ENCODE measurements at places on chromosomes 4 and X. TPM values are rescaled to one million over a fixed set of nuclear protein-coding genes. Genes with fewer than 3 reads are reported as not detected.

- DNase-seq: no peak
- no peaks in the 10 kb centered on the region for H3K4me1 ChIP-seq
- H3K36me3 ChIP-seq: no peaks in the 10 kb centered on the region
- no peak overlapping the region for H3K27ac ChIP-seq
- H3K27me3 ChIP-seq: peaks cover 10% of the 10 kb centered on the region
These were observed 335.3 kb upstream of the NOCT start for GRCh38 chr4:138680256-138680655.

DNA sequence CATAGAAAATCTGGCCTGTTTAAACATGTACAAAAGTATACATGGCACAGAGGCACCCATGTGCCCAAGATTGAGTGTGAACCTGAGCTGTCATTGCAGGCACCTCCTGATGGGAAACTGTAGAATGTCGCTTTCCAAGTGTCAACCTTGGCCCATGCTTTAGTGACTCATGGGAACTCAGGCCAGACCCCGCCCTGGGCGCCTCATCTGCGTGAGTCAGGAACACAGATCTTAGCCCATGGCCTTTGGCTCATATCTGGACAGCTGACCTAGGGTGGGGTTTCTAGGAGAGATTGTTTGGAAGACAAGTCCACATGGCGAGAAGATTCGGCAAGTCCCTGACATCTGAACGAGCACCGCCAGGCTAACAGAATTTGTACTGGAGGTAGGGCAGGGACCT lies 50.0 kb downstream of the CYTL1 start:
- no peak overlapping the region for H3K4me3 ChIP-seq
- peaks cover 4% of the 10 kb centered on the region for H3K27me3 ChIP-seq
- no peaks in the 10 kb centered on the region for H3K4me1 ChIP-seq

DNA sequence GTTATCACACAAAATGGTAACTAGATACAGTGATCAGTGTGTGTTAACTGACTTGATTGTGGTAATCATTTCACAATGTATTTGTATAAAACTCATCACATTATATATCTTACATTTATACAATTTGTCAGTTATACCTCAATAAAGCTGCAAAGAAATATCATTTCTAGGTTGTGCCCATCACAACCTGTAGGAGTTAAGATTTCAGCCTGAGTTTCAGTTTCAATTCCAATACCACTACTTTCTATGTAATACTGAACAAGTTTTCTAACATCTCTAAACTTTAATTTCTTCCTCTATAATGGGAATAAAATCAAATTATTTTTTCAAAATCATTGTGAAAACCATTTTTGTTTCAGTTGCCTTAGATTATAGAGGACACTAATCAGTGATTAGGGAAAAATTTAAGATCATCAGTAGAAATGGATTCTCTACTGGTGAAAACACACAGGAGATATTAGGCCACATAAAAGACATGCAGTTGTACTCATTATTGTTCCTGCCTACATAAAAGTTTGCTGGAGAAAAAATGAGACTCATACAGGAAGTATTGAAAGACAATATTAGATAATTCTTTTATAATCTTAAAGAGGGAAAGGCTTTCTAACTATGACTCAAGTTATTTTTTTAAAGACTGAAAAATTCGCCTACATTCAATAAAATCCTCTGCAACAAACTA lies 18.4 kb upstream of the TBC1D1 start:
- no peak for DNase-seq
- no peaks in the 10 kb centered on the region for H3K27me3 ChIP-seq
- H3K27ac ChIP-seq: no peak overlapping the region

- H3K4me1 ChIP-seq: peaks cover 46% of the 10 kb centered on the region
- no peak overlapping the region for H3K27ac ChIP-seq
These were observed 109.0 kb downstream of the ANXA3 start for GRCh38 chr4:78660559-78660958.

DNA sequence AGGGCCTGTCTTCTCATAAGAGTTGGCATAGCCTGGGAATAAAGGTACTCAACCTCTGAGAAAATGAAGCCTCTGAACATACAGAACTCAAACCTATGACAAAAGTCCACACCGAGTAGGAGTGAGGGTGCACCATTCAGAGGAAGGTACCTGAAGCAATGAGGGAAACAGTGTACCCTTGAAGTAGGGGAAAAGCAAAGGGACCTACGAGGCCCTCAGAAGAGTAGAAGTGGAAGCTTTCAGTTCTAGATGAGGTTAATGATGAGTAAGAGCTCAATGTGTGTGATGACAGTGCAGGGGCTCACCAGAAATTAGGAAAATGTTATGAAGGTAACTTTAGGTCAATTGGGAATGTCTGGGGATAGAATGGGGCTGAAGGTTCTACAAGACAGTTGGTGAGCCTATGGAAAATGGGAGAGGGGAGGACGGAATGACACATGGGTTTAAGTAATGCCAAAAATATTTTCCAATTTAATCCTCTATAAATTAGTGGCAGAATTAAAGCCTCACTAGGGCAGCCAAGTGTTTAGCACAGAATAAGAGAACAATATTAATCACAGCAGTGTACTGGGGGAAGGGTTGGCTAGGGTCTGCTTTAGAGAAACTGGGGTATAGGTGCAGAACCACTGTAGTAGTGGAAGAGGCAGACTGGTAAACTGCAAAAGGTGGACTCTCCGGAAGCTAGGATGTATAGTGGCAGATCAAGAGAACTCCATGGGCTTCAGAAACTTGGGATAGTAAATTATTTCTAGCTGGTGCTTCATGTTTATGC lies 39.8 kb downstream of the RAB33A start:
- peaks cover 20% of the 10 kb centered on the region for H3K36me3 ChIP-seq
- DNase-seq: no peak

DNA sequence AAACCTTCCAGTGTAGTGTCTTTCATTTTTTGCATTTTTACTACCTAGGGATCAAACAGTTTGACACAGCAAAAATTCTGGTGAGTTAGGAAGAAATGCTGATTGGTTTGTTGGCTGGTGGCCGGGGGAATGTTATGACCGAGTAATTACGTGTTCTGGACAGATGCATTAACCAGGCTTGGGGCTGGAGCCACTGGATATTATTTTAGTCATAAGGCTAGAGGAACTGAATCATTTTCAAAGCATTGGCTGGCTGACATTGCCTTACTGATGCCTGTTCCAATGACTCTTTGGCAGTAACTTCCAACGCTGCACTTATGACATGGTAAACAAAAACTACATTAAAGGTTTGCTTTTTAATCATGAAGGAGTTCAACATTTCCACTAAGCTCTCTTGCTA lies 84.6 kb downstream of the FBXO8 start:
- no peak for DNase-seq
- no peaks in the 10 kb centered on the region for H3K36me3 ChIP-seq
- no peak overlapping the region for H3K4me3 ChIP-seq
- H3K27me3 ChIP-seq: peaks cover 28% of the 10 kb centered on the region
- H3K4me1 ChIP-seq: no peaks in the 10 kb centered on the region

DNA sequence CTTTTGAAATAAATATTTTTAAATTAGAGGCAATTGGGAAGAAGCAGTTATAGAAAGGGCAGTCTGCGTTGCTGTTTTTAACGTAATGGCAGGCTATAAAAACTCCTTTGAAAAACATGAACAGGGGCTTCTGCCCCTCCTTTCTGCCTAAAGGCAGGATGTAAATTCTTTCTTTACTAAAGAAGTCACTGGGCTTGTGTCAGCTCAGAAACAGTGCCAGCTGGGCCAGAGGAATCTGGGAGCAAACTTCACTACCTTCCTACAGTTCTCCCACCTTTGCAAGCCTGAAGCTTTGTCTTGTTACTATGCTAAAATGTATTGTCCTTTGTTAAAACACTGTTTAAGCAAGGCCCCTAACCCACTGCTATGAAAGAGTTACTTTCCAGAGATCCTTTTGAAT lies 1664.8 kb downstream of the RPA4 start:
- no peak overlapping the region for H3K27ac ChIP-seq
- no peaks in the 10 kb centered on the region for H3K27me3 ChIP-seq
- no peak overlapping the region for H3K4me3 ChIP-seq
- H3K36me3 ChIP-seq: no peaks in the 10 kb centered on the region
- no peaks in the 10 kb centered on the region for H3K4me1 ChIP-seq

GRCh38 chrX:50697691-50698090 lies 116.3 kb downstream of the SHROOM4 start:
- H3K4me1 ChIP-seq: no peaks in the 10 kb centered on the region
- H3K27ac ChIP-seq: no peak overlapping the region
- H3K36me3 ChIP-seq: no peaks in the 10 kb centered on the region
- no peak overlapping the region for H3K4me3 ChIP-seq
- peaks cover 4% of the 10 kb centered on the region for H3K27me3 ChIP-seq
- no peak for DNase-seq

DNA sequence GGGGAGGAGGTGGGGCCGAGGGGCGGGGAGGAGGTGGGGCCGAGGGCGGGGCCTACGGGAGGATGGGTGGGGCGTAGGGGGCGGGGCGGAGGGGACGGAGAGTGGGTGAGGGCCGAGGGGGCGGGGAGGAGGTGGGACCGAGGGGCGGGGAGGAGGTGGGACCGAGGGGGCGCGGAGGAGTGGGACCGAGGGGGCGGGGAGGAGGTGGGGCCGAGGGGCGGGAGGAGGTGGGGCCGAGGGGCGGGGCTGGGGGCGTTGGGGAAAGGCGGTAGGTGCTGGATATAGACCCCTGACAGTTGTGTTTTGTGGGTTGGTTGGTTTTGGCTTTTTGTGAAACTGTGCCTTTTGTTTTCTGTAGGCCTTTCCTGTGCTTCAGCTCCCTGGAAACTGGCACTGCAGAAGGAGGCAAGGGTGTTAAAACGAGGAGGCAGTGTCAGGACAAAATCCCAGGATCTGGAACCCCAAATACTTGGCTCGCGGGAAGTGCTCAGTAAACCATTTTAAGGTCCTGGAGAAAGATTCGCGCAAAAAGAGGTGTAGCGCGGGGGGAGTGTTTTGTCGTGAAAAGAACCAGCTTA lies 580 bp upstream of the MMGT1 start:
- H3K4me3 ChIP-seq: peak overlapping the region; percentile 70
- peaks cover 24% of the 10 kb centered on the region for H3K4me1 ChIP-seq
- no peaks in the 10 kb centered on the region for H3K27me3 ChIP-seq
- H3K36me3 ChIP-seq: no peaks in the 10 kb centered on the region
- peak; percentile 64 for DNase-seq

- H3K27ac ChIP-seq: peak overlapping the region; percentile 93
- H3K4me3 ChIP-seq: peak overlapping the region; percentile 88
- DNase-seq: peak; percentile 34
- no peaks in the 10 kb centered on the region for H3K27me3 ChIP-seq
- peaks cover 21% of the 10 kb centered on the region for H3K36me3 ChIP-seq
- H3K4me1 ChIP-seq: peaks cover 30% of the 10 kb centered on the region
These were observed 2.4 kb downstream of the RAP2C start for GRCh38 chrX:132216806-132217202.

DNA sequence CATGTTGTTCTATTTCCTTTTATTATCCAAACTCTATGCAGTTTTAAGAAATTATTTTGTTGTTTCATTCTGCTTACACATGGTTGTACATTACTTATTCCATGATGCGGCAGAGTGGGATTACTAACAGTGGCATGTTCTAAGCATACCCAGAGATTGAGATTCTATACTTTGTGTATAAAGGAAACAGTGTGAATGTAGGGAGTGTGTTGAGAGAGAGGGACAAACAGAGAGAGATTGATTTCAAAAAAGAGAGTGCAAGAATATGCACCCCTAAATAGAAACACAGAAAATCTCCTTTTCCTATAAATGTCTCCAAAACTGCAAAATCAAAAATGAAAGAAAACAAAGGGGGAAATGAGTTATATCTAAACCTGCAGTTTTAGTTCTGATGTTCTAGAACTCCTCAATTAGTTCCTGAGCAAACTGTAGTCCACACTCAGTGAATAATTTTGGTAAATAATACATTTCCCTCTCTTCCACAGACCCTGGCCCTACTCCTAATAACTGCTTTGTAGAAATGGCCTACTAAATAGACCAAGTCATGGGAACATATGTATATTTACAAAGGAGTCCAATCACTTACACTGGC lies 31.0 kb downstream of the SLC9B1 start:
- no peaks in the 10 kb centered on the region for H3K27me3 ChIP-seq
- DNase-seq: no peak
- peaks cover 17% of the 10 kb centered on the region for H3K36me3 ChIP-seq
- peak overlapping the region; percentile 75 for H3K27ac ChIP-seq
- H3K4me1 ChIP-seq: peaks cover 20% of the 10 kb centered on the region
- no peak overlapping the region for H3K4me3 ChIP-seq

DNA sequence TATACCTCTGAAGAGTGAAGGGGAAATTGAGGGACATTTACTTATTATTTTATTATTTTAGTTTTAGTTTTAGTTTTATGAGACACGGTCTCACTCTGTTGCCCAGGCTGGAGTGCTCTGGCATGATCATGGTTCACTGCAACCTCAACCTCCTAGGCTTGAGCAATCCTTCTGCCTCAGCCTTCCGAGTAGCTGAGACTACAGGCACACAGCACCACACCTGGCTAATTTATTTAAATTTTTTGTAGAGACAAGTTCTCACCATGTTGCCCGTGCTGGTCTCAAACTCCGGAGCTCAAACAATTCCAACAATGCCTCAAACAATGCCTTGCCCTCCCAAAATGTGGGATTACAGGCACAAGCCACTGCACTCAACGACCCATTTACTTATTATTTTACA lies 68.4 kb upstream of the BMP2K start:
- H3K27ac ChIP-seq: no peak overlapping the region
- no peak for DNase-seq
- no peak overlapping the region for H3K4me3 ChIP-seq
- no peaks in the 10 kb centered on the region for H3K27me3 ChIP-seq
- no peaks in the 10 kb centered on the region for H3K36me3 ChIP-seq

RPA4 gene
- 0.38 TPM for total RNA-seq

DNA sequence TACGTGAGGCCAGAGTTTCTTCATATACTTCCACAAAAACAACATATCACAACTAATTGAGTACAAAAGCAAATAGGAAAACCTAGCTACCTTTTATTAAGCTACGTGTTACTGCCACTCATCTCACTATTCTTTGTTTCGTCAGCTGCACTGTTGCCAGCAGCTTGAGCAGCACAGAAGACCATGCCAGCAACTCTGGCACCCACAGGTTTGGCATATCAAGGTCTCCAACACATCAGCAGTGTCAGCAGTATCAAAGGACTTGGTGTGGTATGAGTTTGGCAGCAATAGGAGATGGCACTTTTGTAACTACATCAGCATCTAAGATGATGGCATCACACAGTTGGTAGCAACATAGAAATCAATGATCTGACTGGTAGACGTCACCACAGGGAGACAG lies 30.7 kb downstream of the CDKL2 start:
- no peaks in the 10 kb centered on the region for H3K27me3 ChIP-seq
- no peak overlapping the region for H3K27ac ChIP-seq
- H3K4me3 ChIP-seq: no peak overlapping the region

DNA sequence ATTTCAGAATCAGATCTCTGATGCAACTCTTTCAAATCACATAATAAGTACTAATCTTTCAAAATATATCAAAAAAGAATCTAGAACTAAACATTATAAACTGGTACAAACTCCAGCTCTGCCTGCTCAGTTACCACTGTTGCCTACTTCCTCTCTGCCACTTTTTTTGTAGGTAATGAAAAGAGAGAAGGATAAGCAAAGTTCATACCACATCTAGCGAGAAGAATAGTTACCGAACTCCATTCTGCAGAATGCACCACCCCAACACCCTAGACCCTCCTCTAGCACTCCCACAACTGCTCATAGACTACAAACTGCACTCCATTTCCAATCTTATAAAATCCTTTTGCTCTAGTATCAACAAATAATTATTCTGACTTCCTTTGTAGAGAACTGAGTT lies 19.7 kb upstream of the LRBA start:
- H3K4me1 ChIP-seq: peaks cover 25% of the 10 kb centered on the region
- peaks cover 5% of the 10 kb centered on the region for H3K27me3 ChIP-seq
- DNase-seq: no peak

TRAM1L1 gene
- total RNA-seq: not detected

MAGEB10 gene
- total RNA-seq: not detected
